Transverse colon (tissue), 4 donors: ENCODE measurements at places on chromosomes 4 and X.

GRCh38 chr4:84634961-84635360, 52.0 kb downstream of the CDS1 start:
- DNase-seq, result no peak
- H3K4me1 ChIP-seq, result no peaks in the 10 kb centered on the region
- H3K36me3 ChIP-seq, result peaks cover 4% of the 10 kb centered on the region

DNA sequence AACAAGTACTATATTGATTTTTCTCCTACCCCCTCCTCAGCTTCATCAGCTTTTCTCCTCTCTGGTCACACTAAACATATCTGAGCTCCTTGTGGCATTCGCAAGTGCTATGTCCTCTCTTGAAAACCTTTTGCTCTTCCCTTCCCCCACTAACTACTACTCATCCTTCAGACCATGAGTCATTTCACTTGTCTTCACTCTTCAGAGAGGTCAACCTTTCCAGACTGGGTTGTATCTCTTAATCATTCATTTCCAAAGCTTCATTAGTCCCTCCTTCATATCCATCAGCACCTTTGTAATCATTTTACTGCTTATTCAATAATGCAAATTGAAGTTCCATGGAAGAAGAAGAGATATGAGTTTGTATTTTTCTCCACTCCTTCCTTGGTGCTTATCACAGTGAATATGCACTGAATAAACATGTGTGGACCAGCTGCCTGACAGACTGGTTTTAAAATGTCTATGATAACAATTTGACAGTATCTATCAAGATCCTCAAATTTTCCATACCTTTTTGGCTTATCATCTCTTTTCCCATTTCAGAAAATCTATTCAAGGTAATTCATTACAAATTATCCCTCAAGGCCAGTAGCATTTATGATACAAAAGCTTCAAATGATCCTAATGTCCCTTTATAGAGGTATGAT, 28.4 kb downstream of the DDX60L start:
- no peak for DNase-seq
- no peak overlapping the region for H3K4me3 ChIP-seq
- H3K27ac ChIP-seq, result no peak overlapping the region
- H3K27me3 ChIP-seq, result no peaks in the 10 kb centered on the region
- no peaks in the 10 kb centered on the region for H3K4me1 ChIP-seq
- peaks cover 11% of the 10 kb centered on the region for H3K36me3 ChIP-seq

GRCh38 chr4:15378062-15378461, 49.8 kb upstream of the C1QTNF7 start:
- peak overlapping the region; percentile 20 for H3K27ac ChIP-seq
- H3K36me3 ChIP-seq, result no peaks in the 10 kb centered on the region
- H3K27me3 ChIP-seq, result no peaks in the 10 kb centered on the region
- H3K4me3 ChIP-seq, result no peak overlapping the region
- H3K4me1 ChIP-seq, result no peaks in the 10 kb centered on the region
- no peak for DNase-seq

DNA sequence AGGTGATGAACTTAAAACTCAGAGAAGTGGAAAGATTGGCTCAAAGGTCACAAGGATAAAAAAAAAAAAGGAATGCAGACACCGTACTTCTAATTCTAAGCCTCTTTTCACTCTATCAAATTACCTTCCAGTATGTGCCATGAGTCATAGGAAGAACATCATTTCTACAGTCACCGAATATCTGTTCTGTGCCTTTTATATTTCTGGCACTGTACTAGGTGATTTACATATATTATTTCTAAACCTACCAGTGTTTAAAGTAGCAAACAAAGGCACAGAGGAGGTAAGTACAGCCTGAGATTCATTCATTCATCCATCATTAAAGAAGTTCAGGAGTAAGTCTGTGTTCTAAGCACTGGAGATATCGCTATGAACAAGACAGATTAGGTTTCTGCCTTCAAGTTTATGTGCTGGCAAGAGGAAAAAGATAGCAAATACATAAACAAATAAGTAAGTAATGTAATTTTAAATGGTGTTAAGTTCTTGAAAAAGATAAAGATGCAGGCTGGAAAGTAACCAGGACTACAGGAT, 65.3 kb downstream of the PALLD start:
- H3K27me3 ChIP-seq, result no peaks in the 10 kb centered on the region
- no peak overlapping the region for H3K27ac ChIP-seq
- no peak for DNase-seq
- no peak overlapping the region for H3K4me3 ChIP-seq
- peaks cover 7% of the 10 kb centered on the region for H3K4me1 ChIP-seq

DNA sequence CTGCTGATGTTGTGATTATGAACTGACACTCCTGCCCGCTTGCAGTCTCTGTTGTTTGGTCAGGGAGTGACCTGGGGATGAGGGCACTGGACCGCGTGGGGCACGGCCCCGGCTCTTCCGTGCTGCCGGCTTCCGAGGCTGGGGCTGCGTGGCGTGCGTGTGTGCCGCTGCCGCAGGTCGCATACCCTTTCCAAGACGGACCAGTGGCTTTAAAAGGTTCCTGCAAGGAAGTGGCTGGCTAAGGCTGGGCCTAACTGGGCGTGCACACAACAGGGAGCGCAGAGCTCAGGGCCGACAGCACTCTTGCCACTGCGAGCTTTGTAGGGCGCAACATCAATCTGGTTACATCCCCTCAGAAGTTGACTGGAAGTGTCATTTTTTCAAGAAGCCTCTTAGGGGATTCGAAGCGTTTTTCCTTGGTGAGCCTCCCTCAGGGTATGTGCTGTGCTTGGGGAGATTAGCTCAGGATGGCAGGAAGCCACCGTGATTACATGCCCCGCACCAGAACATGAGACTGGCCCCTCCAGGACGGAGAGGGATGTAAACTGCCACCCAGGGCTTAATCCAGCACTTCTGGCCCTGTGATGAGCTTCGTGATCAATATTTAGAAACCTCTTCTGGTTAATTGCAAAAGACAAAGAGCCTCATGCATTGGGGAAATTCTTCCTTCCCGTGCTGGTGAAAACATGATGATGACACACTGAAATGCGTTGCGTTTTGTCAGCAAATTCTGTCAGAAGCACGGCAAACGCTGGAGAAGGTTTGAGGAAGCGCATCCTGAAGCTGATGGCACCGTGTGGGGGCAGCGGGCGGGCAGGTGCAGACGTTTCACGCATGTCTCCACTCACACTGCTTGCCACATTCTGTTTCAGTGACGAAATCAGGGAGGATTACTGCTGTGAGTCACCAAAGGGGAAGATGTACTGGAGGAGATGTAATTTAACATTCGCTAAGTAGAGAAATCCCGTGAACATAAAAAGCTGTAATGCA, 11.1 kb downstream of the MAEA start:
- H3K27me3 ChIP-seq, result no peaks in the 10 kb centered on the region
- peak; percentile 54 for DNase-seq
- H3K4me1 ChIP-seq, result peaks cover 12% of the 10 kb centered on the region
- H3K27ac ChIP-seq, result peak overlapping the region; percentile 40
- H3K36me3 ChIP-seq, result no peaks in the 10 kb centered on the region

DNA sequence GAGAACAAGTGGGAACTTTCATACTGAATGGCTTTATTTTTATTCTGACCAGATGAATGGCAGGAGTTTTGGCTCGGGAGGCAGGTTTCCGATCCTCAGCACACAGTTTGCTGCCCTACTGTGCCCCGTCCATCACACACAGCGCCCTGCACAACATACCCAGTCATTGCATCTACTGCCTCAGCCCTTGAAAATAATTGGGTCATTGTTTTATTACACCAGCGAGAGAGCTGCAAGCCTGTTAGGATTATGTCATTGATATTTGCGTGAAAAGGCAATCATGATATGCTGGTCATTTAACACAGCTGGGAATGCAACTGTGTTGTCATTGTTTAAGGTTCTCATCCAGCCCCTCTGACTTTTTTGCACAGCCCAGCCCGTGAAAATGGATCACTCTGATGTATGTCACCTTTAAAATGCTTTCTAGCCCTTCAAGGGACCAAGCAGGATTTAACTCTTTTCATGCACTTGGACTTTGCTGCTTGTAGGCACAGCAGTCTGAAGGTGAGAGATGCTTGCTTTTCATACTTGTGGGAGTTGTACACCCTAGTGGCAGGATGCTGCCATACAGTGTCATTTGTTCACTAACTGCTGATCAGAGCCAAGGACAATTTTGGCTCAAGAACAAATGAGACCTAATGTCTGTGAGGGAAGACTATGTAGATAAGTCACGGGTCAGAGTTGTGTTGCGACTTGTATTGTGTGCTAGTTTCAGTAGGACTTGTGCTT, 62.3 kb downstream of the RTL9 start:
- H3K27ac ChIP-seq, result no peak overlapping the region
- no peaks in the 10 kb centered on the region for H3K36me3 ChIP-seq
- no peak overlapping the region for H3K4me3 ChIP-seq
- DNase-seq, result no peak

- H3K4me3 ChIP-seq, result no peak overlapping the region
- H3K27me3 ChIP-seq, result no peaks in the 10 kb centered on the region
- H3K4me1 ChIP-seq, result no peaks in the 10 kb centered on the region
- no peak overlapping the region for H3K27ac ChIP-seq
Measured at GRCh38 chr4:2913168-2913567, 50.0 kb downstream of the NOP14 start.

DNA sequence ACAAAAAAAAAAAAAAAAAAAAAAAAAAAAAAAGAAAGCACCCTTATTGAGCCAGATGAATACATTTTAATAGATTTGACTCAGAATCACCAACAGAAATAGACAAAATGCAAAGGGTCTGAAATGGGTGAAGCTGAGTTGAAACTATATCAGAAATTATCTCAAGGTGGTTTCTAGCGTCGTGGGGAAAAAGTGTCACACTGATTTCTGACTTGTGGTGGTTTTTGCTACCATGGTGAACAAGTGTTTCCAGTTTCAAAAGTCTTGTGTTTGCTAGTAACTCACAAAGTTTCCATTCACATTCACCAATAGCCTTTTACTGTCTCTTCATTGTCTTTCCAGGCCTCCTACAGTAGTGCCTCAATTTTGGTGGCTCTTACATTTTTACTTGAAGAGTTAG, 135.5 kb downstream of the ARHGAP24 start:
- no peak for DNase-seq
- no peak overlapping the region for H3K4me3 ChIP-seq

GRCh38 chrX:140505421-140506337, 810 bp upstream of the SOX3 start:
- no peak overlapping the region for H3K4me3 ChIP-seq
- no peak for DNase-seq
- H3K27ac ChIP-seq, result no peak overlapping the region
- no peaks in the 10 kb centered on the region for H3K36me3 ChIP-seq
- H3K27me3 ChIP-seq, result peaks cover 100% of the 10 kb centered on the region

GRCh38 chrX:13754765-13755164, 20.2 kb downstream of the OFD1 start:
- DNase-seq, result no peak
- no peaks in the 10 kb centered on the region for H3K36me3 ChIP-seq
- H3K27ac ChIP-seq, result no peak overlapping the region
- H3K4me1 ChIP-seq, result no peaks in the 10 kb centered on the region

- no peaks in the 10 kb centered on the region for H3K27me3 ChIP-seq
- peaks cover 4% of the 10 kb centered on the region for H3K4me1 ChIP-seq
- no peak overlapping the region for H3K4me3 ChIP-seq
- no peaks in the 10 kb centered on the region for H3K36me3 ChIP-seq
Measured at GRCh38 chr4:78671903-78672815, 104.0 kb upstream of the BMP2K start.
